ENCODE measurements at places on chromosomes 7 and 10.

DNA sequence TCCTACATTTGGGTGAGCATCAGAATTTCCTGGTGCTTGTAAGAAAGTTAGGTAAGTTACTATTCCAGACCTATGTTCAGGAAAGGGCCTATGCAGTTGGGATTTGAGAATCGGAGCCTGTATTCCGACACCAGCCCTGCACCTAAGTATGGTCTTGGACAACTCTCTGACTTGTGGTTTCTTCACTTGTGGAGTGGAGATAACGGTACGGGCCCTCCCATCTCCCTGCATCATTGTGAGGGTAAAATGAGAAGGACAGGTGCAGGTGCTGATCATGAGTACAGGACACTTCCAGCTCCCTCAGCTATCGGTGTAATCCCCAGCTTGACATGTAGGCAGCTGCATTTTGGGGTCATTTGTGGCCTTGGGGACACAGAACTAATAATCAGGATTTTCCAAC lies 138.3 kb upstream of the NAMPT start:
- DNase-seq: no peak

DNA sequence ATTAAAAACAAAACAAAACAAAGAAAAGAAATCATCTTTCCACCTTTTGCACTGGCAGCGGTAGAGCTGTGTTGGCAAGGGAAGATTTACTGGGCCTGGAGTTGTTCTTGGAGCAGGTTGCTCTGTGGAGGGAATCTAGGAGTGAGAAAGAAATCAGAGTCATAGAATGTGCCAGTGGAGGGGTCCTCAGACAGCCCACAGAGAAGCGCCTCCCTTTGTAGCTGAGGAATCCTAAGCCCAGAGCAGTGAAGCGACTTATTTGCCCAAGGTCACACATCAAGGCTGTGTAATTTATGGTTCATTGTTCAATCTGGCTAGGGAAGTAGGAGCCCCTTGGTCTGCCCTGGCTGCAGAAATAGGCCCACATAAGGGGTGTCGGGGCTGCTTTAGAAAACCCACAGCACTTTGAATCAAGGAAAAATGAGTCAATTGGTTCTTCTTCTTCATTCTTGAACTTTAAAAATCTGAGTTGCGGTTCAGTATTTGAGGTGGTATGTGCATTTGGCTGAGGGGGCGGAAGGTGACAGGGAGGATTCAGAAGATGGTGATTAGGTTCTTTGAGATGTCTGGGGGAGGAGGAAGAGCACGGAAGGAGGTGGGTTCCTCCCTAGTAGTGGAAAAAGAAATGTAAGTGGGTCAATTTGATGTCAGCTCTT lies 253.7 kb downstream of the PTEN start:
- no peak for DNase-seq

DNA sequence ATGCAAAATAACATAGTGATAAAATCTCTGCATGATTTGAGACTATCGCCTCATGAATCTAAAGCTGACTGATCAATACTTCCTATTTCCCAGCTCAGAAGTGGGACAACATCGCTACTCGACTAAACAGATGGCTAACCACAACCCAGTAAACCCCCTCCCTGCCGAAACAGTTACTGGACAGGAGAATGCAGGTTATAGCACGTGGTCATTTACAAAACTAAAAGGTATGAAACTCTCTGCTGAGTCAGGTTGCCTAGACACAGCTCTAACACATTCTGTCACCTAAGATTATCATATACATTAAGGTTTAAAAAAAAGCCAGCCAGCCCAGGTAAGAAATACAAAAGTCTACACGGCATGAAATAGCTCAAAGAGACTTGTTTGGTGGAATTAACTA lies 64.0 kb downstream of the CTBP2 start:
- no peak for DNase-seq

DNA sequence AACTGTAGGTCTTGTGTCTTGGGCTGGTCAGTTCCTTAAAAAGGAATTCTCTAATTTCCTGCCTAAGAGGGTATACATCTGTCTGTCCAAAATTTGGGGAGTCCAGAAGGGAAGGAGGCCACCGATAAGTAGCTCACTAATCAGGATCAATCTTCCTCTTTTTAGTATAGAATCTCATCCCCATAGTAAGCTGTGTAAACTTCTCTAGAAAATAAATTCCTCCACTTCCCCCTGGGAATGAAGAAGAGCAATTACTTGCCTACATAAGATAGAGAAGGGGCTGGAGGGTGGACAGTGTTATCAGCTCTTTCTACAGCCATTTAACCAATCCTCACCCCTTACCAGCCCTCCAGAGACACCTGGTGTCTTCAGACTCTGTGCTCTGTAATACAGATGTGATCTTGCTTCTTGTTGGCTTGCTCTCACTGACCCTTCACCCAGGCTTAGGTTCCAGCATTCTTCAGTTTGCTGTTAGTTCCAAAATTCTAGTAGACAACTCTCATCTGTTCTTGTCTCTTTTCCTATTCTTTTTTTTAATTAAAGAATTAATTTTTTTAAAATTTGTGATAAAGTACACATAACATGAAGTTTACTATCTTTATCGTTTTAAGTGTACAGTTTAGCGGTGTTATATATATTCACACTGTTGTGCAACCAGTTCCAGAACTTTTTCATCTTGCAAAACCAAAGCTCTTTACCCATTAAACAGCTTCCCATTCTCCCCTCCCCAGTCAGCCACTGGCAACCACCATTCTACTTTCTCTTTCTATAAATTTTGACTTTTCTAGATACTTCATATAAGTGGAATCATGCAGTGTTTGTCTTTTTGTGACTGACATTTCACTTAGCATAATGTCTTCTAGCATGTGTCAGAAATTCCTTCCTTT lies 6.5 kb upstream of the PRKAR2B start:
- peak; percentile 23 for DNase-seq

- no peak for DNase-seq
Observed at GRCh38 chr10:71677261-71677660, 42.3 kb downstream of the C10orf105 start.

GRCh38 chr10:42991442-42992098 lies 85.3 kb upstream of the RET start:
- DNase-seq: no peak

GRCh38 chr7:17325364-17325763 lies 26.9 kb downstream of the AHR start:
- no peak for DNase-seq

- DNase-seq: no peak
Observed at GRCh38 chr7:54781134-54781920, 22.3 kb upstream of the SEC61G start.

- no peak for DNase-seq
Observed at GRCh38 chr10:33594475-33594874, 260.0 kb upstream of the NRP1 start.

DNA sequence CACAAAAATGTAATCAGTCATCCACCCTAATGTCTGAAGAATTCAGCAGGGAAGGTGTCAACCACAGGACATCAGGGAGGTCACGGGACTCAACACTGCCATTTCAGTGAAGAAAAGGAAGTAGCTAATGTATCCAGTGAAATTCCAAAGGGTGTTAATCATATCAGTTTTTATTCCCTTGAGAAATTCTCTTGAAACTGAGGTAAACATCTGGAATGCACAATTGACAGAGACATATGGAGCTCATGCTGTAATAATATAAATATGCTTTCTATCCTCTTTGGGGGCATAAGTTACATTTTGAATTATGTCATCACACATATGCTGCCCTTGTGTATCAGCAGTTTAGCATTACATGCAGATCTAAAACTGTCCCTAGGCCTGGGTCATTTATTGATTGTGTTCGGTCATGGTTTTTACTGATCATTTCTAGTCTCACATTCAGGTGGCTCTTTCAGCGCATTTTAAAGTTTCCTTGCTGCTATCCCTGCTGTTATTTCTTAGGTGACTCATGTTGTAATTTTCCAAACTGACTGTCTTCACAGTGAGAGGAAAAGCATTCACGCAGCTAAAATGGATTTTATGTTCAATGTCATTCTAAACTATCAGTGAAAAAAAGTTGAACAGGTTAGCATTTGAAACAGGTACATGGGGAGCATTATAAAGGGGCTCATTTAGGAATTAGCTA lies 273.9 kb downstream of the TSPAN12 start:
- no peak for DNase-seq

GRCh38 chr7:156219307-156220077 lies 407.2 kb upstream of the SHH start:
- DNase-seq: no peak

DNA sequence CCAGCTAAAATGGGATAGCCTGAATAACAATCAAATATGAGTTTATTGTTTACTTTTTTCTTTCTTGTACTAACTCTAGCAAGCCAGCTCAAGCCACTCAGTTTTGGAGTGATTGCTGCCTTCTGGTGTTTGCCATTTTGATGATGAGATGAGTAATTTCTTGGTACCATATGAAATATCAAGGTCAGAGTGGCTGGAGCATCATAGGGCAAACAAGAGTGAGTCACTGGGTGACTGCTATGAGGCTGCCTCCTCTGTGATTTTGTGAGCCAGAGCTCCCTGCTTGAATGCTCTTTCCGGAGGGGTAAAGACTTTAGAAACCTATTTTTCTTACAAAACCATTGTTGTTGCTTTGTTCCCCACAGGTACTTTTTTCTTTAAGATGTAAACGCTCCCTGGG lies 295.6 kb downstream of the PRKG1 start:
- DNase-seq: no peak

- DNase-seq: no peak
Observed at GRCh38 chr7:44108768-44109750, 4.9 kb downstream of the AEBP1 start.

DNA sequence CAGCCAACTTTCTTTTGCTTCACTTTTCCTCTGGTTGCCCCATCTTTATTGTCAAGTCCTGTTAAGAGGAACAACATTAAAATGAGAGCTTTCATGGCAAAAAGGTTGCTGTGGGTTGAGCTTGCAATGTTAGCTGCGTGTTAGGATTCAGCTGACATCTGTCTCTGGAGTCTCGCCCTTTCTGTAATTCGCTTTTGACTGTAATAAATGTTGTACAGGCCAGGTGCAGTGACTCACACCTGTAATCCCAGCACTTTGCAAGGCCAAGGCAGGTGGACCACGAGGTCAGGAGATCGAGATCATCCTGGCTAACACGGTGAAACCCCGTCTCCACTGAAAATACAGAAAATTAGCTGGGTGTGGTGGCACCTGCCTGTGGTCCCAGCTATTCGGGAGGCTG lies 24.1 kb downstream of the MNX1 start:
- no peak for DNase-seq

DNA sequence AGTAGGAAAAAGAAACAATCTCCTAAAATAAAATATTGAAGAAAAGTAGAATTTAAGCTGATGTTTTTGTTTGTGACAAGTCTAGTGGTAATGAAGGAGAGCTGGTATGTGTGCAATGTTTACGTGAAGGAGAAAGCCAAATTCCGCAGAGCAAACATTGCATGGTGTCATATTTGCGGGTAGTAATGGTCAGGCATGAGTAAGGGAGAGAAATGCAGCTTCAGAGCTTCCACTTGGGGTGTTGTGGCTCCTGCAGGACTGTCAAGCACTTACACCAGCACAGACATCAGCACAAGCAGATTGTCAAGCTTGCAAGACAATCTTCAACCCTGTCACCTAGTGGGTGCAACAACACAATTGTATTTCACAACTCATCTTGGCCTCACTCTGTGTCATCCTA lies 136.5 kb upstream of the ETV1 start:
- DNase-seq: no peak

DNA sequence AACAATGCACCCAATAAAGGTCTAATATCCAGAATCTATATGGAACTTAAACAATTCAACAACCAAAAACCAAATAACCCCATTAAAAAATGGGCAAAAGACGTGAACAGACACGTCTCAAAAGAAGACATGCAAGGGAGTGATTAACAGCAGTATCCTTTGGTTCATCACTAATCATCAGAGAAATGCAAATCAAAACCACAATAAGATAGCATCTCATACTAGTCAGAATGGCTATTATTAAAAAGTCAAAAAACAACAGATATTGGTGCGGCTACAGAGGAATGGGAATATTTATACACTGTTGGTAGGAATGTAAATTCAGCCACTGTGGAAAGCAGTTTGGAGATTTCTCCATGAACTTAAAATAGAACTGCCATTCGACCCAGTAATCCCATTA lies 46.6 kb downstream of the MSRB2 start:
- no peak for DNase-seq

DNA sequence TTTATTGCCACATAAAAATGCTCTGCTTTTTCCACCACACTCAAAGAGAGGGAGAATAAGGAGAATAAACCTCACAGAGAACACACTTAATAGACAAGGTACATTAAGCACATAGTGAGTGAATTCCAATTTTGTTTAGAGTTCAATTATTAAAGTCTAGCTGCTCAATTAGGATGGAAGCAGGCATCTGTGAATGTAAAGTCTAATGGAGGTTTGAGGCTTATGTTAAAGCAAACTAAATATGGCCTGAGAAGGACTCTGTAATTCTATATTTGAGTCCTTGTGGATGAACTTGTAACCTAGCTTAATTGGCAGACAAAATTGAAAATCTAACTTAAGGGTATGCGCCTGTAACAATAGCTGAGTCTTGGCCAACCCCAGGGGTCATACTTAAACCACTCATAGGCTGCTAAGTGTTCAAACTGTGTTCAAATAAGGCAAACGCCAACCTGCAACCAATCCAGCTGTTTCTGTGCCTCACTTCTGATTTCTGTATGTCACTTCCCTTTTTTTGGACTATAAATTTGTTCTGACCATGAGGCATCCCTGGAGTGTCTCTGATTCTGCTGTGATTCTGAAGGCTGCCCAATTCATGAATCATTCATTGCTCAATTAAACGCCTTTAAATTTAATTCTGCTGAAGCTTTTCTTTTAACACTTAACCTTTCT lies 31.3 kb upstream of the NME8 start:
- DNase-seq: no peak

GRCh38 chr7:117190104-117190503 lies 132.8 kb downstream of the WNT2 start:
- no peak for DNase-seq

- DNase-seq: no peak
Observed at GRCh38 chr10:89078724-89079672, 88.4 kb downstream of the FAS start.

GRCh38 chr7:22296265-22296566 lies 60.7 kb downstream of the RAPGEF5 start:
- no peak for DNase-seq

GRCh38 chr10:6135039-6135438 lies 46.2 kb downstream of the RBM17 start:
- no peak for DNase-seq

DNA sequence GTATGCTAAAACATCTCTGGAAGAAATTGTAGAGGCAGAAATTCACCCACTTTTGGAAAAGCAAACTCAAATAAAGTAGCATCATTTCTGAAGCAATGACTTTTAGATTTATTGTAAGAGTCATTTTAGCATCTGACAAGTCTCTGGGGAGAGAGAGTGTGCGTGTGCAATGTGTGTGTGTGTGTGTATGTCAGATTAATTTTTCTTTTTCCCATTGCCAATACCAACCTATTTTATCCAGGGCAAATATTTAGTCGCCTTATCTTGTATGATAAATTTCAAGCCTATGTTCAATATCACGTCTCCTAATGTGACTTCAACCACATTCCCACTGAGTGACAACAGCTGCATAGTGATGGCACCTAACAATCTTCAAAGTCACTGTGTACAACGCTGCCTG lies 101.7 kb downstream of the NEBL start:
- no peak for DNase-seq

DNA sequence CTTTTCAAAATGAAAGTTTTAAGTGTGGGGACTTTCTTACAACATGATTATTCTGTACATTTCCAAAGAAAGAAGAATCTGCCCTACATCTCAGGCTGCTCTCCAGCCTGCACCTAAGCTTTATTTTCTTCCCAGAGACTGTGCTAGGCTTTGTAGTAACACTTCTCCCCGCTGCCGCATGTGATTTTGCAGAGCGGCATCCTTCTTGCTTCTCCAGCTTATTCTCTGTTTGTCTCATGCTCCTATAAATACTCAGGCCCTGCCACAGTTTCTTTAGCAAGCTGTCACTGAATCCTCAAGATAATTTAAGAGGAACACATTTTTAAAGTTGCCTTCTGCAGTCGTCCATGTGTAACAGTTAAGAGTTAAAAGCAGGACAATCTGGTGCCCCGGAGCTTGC lies 53.5 kb downstream of the INSYN2A start:
- DNase-seq: no peak
